ENCODE measurements at places on chromosomes 5 and 9.

DNA sequence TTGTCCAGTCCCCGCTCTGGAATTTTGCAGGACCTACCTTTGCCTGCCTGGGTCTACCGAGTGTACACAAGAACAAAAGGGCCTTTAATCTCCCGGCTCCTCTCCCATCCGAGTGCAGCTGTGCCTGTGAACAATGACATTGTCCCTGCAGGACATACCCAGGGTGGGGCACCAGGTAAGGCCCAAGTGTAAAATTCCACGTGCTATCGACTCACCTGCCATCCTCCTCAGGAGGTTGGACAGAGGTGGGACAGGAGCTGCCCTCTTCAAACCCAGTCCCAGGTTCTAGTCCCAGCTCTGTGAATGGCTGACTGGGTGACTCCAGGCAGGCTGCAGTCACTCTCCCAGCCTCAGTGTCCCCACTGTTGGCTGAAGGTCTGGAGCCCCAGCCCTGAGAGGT, 159.6 kb upstream of the ALDH1B1 start:
- peak; percentile 17 for DNase-seq

DNA sequence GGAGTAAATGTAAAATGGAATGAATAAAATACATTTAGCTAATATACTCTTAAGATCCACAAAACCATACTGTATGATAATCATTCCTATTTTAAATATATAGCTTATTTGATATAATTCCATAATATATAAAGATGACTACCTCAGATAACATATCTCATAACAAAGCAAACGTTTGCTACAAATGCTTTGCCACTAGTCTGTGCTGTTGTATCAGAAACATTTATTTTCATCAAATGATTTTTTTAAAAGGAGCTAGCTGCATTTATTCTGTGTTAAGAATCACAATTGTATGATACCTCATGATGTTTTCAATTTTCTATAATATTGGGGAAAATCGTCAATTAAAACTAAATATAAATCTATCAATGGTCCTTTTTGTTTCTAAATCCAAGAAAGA, 567.2 kb downstream of the PTPRD start:
- DNase-seq, result no peak

GRCh38 chr5:90640484-90641059, 82.0 kb downstream of the ADGRV1 start:
- no peak for DNase-seq

DNA sequence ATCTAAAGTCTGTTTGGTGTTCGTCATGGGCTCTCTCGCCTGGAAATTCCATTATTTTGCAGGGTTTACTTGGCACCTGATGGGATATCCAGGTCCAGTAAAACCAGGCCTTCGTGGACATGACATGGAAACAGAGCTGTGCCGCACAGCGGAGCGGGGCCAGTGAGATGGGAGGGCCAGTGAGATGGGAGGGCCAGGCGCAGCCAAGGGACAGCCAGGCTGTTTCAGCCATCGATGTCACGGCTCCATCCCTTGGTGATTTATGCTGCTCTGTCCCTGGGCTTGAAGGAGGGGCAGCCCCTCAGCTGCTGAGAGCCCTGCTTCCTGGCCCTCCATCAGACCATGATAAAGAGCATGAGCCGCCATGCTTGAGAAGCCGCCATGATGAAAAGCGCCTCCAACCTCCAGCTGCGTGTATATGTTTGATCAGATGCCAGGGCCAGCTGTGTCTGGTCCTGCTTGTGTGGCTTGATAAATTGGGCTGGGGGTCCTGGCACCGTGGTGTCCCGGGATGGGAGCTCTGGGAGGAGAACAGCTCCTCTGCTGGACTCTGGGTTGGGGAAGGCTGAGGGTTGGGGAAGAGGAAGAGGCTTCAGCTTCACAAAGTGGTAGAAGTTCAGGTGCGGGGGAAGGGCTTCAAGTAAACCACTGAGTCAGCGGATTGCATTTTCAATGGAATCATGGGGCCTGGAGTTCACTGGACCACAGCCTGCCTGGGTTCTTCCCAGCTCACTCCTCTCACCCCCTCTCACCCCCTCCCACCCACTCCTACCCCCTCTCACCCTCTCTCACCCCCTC, 6.1 kb upstream of the COL5A1 start:
- DNase-seq, result no peak

GRCh38 chr9:130973686-130974281, 34.7 kb upstream of the FIBCD1 start:
- no peak for DNase-seq

DNA sequence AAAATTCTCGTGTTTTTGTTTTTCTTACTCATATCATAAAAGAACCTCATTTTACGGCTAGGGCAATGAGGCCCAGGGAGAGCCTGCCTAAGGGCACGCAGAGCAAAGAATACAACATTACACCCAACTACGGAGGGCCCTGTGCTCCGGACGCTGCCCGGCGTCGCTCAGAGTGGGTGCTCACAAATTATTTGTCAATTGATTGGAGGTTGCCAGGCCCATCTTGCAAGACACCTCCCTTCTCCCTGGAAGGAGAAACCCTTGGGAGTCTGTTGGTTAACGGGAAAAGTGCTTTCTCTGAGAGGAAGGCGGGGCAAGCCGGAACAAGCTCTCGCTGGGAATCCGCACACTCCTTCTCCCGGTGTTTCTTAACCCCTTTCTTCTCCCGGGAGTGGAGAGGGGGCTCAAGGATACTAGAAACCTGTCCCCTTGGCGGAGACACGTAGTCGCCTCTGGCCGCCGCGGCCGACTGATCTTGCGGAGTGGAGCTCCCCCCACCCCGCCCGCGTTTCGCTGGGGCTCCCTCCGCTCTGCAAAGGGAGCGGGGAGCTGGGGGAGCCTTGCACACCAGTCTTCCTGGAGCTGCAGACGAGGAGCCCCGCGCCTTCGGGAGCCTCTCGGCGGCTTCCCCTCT, 599.3 kb upstream of the SGCD start:
- no peak for DNase-seq

DNA sequence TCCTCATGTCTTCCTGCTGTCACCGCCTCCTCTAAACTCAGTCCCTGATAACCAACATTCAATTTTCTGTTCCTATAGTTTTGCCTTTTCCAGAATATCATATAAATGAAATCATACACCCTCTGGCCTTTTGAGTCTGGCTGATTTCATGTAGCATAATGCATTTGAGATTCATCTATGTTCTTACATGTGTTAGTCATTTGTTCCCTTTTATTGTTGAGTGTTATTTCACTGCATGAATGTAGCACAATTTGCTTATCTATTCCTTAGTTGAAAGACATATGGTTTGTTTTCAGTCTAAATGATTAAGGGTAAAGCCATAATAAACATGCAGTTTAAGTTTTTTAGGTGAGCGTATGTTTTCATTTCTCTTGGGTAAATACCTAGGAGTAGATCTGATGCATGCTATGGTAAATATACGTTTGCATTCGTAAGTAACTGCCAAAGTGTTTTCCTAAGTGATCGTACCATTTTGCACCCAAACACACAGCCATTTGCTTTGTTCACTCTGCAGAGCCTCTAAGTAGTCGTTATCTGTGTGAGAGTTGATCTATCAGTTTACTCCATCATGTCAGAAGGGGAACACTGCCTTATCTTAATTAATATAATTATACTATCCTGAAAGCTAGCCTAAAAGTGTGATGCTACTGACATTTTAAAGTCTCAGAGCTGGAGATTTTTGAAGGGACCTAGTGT, 460.8 kb downstream of the DMAC1 start:
- no peak for DNase-seq

- DNase-seq, result no peak
Measured at GRCh38 chr9:31700252-31701045, 684.0 kb upstream of the ACO1 start.

DNA sequence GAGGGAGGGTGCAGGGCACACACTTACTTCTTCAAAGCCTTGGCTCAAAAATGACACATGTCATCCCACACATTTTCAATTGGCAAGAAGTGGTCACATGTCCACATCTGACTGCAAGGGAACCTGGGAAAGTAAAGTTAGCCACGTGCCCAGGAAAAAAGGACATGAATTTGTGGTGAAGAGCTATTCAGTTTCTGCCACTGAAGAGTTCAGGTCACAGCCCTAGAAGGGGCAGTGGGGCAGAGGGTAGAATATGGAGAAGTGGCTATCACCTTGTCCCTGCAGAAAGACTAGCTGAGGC, 1.9 kb upstream of the RGS14 start:
- DNase-seq, result no peak

DNA sequence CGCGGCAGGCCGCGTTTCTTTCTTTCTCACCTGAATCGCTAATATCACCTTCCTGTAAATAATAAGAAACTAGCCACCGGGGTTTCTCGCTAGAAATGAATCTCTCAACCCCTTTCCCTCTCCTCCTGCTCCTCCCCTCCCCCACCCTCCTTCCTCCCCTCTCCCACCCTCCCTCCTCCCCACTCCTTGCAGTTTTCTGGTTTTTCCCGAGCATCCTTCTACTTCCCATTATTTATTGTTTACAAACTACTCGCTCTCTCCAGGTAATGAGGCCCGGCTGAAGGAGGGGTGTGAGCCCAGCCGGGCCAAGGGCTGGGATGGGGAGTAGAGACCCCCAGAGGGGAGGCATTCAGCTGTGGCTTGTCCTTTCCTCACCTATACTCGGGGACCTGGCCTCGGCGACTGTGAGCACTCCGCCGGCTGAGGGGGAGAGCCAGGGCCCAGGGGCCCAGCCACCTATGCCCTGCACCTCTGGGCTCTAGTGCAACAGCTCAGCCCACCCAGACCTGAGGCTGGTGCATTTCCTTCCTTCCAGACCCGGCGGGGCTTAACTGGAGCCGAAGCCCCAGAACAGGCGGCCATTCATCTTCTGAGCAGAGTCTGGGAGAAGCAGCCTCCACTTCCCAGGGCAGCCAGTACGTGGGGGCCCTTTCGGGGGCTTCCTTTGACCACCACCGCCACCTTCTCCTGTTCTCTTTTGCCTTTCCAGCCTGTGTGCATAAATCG, 2.1 kb upstream of the IRX4 start:
- DNase-seq, result no peak
